Effector CD4-positive, alpha-beta T cell (primary cell): ENCODE measurements at places on chromosomes 1 and 21.

DNA sequence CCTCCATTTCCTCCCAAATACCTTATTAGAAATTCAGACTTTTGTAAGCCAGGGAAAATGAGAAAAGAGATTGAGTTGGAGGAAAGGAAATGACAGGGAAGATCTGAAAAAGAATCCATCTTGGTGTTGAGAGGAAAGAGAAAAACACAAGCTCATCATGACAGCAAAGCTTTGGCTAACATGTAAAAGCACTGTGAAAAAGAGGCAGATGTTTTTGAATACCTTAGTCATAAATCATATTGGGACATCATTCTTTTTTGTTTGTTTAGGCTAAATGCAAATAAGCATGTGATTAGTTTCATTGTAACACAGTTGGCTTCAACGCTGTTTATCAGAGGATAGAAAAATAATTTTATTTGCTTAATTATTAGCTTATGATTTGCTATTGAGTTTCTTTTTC, 64.6 kb downstream of the LHX8 start:
- no peak for DNase-seq

GRCh38 chr1:3351449-3352298, 102.8 kb upstream of the ARHGEF16 start:
- no peak for DNase-seq

- DNase-seq, result no peak
Observed at GRCh38 chr1:1181129-1181937, 7.7 kb downstream of the TTLL10 start.

GRCh38 chr1:21657456-21658190, 11.5 kb downstream of the RAP1GAP start:
- DNase-seq, result no peak

- DNase-seq, result no peak
Observed at GRCh38 chr1:212478467-212479025, 45.8 kb downstream of the NENF start.

- no peak for DNase-seq
Observed at GRCh38 chr1:44740179-44740617, 561 bp downstream of the KIF2C start.

DNA sequence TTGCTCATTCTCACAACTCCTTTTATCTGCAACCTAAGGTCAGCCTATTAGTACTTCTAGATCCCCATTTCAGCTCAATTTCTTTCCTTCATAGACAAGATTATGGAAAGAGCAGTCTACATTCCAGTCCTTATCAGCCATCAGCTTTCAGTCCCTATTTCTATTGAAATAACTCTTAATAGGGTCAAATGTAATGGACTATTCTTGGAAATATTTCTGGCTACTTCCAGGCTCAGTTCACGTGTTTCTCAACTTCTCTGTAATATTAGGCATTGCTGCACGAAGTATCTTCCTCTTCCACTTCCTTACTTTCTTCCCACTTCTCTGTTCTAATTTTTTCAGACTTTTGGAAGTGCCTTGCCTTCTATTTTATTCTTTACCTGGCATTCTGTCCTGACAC, 232.9 kb upstream of the USP25 start:
- DNase-seq, result no peak
